ENCODE measurements at places on chromosomes 6 and 20. TPM values are rescaled to one million over a fixed set of nuclear protein-coding genes. Genes with fewer than 3 reads are reported as not detected.

ECT2L gene
- total RNA-seq, result not detected

BHLHE23 gene
- total RNA-seq, result not detected

HLA-F gene
- total RNA-seq, result 0.90 TPM

DSP gene
- total RNA-seq, result 3.4 TPM

PGC gene
- not detected for total RNA-seq

STK35 gene
- 12.9 TPM for total RNA-seq

RIPOR2 gene
- total RNA-seq, result not detected

LY86 gene
- not detected for total RNA-seq

CRISP2 gene
- not detected for total RNA-seq

MCCD1 gene
- total RNA-seq, result not detected

- DNase-seq, result no peak
These were observed 73.7 kb upstream of the EXOC2 start for GRCh38 chr6:766625-767024.

GRCh38 chr6:142914369-142914768, 30.6 kb downstream of the HIVEP2 start:
- no peak for DNase-seq

DNA sequence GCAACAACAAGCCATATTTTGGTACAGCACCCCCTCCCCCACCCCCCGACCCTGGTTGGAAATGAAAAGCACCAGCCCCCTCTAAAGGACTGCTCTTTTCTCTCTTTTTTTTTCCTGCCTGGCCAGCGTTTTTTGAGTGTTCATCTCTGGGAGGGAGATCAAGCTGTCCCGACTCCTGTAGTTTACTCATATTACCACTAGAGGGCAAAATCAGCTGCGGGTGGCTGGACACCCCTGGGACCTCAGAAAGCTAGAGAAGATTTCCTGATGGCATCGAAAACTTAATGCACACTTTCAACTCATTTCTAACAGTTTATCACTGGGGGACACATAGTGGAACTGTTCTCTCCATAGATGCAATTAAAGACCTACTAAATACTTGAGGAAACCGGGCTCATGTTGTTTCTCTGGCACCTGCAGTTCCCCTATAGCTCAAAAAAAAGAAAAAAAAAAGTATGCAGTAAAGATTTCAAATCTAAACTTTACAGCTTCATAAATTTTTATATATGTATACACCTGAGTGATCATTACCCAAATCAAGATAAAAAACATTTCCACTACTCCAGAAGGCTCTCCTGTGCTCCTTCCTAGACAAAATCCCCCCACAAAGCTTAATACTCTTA, 24.4 kb downstream of the CNBD2 start:
- peak; percentile 76 for DNase-seq

DNA sequence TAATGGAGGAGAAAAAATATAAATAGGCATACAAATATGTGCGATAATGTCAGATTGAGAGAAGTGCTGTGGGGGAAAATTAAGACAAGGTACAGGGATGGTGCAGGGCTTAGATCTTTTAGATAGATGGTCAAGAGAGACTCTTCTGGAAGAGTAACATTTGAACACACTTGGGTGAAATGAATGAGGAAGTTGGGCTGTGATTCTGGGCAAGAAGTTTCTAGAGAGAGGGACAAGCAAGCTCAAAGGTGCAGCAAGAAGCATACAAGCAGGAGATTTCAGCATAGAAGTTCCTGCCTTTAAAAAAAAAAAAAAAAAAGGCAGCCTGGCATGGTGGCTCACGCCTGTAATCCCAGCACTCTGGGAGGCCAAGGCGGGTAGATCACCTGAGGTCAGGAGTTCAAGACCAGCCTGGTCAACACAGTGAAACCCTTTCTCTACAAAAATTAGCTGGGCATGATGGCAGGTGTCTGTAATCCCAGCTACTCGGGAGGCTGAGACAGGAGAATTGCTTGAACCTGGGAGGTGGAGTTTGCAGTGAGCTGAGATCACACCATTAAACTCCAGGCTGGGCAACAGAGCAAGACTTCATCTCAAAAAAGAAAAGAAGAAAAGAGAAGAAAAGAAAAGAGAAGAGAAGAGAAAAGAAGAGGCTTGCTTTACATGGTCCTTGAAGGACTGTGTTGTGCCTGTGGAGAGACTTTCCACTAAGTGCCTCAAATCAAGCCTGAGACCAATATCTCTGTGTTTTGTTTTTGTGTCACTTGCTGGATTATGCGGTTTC, 9.7 kb upstream of the CD83 start:
- no peak for DNase-seq

- no peak for DNase-seq
These were observed 3.2 kb downstream of the ARFGAP1 start for GRCh38 chr20:63275825-63276224.

DNA sequence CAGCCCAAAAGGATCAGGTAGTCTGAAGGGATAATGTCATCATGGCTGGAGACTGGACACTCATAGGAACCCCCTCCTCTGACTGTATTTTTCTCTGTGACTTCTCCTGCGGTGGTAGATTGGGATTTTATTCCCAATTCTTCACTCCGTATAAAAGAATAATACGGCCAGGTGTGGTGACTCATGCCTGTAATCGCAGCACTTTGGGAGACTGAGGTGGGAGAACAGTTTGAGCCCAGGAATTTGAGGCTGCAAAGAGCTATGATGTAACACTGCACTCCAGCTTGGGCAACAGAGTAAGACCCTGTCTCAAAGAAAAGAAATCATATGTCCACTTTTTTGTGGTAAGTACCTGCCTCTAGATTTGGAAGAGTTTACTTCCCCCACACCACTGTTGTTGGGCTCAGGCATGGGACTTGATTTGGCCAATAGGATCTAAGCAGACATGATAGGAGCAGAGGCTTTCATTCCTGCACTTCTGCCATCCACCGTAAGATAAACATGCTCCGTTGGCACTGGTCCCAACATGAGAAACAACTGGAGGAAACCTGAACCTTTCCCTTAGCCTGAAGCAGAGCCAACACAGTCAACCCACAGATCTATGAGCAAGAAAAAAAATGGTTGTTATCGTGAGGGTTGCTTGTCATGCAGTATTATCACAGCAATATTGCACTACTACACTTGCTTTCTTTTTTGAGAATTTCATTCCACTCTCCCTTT, 82.0 kb downstream of the JPH2 start:
- DNase-seq, result peak; percentile 63

GRCh38 chr6:40722553-40723258, 135.5 kb upstream of the LRFN2 start:
- DNase-seq, result no peak

DNA sequence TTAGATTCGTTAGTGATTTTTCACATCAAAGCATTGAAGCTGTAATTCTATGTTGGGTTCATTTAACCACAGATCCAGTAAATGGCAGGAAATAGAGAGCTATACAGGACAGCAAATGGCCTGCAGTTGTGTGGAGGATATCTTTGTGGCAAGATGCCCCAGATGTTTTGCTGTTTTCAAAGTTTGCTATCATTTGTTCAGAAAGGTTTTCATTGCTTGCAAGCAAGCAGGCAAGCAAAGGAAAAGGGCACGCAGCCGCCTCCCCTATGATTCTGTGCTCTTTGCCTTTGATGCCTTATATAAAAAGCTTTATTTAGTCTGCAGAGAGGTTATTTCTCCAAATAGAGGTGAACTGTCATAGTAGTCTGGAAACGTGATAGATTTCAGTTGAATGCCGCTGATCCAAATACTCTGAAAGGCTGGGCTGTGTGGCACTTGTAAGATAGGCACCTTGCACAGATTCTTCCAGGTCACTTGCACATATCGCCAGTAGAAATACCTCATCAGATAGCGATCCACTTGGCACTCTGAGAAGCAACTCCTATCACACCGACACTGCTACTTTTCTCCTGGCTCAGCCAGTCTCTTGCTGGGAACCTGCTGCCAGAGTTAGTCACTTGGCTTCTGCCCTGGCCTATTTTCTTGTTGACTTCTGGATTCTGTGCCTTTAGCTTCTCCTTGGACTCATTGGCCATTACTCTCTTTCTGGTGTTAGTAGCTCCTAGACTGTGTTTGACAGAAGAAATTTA, 66.4 kb downstream of the UTRN start:
- no peak for DNase-seq

- no peak for DNase-seq
These were observed 107.0 kb downstream of the JARID2 start for GRCh38 chr6:15352845-15353244.

DNA sequence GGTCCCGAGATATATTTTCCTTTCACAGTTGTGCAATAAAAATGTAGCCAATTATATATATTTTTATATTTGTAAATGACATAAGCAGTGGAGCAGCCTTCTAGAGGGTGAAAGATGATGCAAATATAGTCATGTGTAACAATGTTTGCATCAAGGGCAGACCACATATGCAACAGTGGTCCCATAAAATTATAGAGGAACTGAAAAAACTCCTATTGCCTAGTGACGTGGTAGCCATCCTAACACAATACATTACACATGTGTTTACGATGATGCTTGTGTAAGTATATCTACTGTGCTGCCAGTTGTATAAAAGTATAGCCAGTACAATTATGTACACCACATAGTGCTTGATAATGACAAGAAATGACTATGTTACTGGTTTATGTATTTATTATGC, 162.8 kb downstream of the ZFAND3 start:
- no peak for DNase-seq

GRCh38 chr6:147057188-147057587, 147.0 kb upstream of the STXBP5 start:
- no peak for DNase-seq

GRCh38 chr6:31956796-31957195, 2.0 kb downstream of the NELFE start:
- DNase-seq, result no peak

GRCh38 chr6:116015561-116015960, 45.1 kb downstream of the FRK start:
- DNase-seq, result no peak

- DNase-seq, result no peak
These were observed 44.1 kb downstream of the PTK7 start for GRCh38 chr6:43120101-43120763.

- no peak for DNase-seq
These were observed 34.5 kb downstream of the APCDD1L start for GRCh38 chr20:58480551-58481336.

- peak; percentile 88 for DNase-seq
These were observed 111.1 kb downstream of the UST start for GRCh38 chr6:148857798-148858390.
